NCI-H1048 (cell line): ENCODE measurements at places on chromosomes 12 and 14.

GRCh38 chr12:105322070-105322469 is 8.4 kb upstream of the C12orf75 start:
- no peak for DNase-seq

GRCh38 chr12:109087250-109087649 is 6.0 kb downstream of the ALKBH2 start:
- DNase-seq = no peak

DNA sequence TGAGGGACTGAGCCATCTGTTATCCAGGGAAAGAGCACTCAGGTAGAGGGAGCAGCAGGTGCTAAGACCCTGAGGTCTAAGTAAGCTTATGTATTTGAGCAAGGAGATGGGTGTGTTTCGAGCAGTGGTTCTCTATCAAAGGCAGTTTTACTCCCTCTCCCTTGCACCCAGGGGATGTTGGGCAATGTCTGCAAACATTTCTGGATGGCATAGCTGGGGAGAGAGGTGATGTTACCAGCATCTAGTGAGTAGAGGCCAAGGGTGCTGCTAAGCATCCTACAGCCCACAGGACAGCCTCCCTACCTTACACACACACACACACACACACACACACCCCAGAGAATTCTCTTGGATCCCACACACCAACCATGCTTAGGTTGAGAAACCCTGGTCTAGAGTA is 221.0 kb upstream of the PWP1 start:
- no peak for DNase-seq

- DNase-seq = no peak
These were observed 27.0 kb downstream of the SENP1 start for GRCh38 chr12:48078901-48079300.

DNA sequence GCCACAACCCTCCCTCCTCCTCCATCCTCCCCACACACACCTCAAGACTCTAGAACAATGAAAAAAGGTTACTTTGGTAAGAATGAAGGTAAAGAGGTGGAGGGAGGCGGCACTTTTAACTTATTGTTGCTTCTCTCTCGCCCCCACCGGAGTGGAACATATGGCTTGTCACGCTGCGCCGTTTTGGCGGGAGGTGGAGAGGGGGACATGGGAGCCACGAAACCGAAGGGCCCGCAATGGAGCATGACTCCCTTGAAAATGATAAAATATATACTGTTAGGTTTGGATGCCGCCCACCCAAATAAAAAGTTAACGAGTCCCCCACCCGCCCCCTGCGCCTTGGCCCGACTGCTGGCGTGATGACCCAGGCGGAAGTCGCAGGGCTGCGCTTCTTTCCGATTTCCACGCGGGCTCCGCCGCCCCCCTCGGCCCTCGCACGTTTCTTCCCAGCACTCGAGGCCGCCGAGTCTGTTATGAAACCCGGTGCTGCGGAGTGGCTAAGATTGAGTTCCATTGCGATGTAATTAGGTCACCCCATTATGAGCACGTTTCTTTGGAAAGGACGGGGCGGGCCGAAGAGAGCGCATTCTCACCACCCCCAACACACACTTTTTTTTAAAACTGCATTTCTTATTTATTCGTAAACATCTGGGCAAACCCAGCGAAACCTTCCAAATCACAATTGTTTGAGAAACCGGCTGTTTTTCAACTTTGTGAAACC is 1.4 kb upstream of the ZFP36L1 start:
- DNase-seq = no peak

GRCh38 chr12:6896846-6897435 is 7.7 kb upstream of the LRRC23 start:
- DNase-seq = no peak

DNA sequence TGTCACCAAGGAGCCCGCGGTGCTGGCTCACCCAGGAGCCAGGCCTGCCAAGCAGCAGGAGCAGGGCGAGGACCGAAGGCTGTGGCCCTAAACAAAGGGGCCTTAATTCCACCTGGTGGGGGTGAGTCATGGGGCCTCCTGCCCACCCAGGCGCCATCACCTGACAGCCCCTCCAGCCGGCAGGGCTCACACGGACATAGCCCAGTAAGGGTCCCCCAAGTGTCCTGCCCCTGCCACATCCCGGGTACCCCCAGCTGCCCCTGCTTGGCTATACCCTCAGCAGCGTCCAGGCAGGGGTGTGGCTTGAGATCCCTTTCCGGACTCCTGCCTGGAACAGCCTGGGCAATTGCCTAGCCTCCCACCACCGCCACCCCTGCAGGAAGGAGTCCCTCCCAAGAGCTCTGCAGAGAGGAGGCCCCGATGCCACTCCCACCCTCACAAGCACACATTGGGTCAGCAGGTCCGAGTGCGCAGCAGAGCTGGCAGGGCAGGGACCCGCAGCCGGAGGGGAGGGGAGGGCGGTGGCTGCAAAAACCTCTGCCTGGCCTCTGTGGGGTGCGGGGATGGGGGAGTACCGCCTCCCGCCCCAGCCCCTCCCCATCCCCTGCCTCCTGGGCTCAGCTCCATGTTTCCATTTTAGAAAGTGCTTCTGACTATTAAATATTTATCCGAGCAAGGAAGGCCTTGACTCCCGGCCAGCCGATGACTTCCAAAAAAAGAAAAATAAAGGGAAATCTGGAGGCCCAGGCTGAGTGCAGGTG is 4.6 kb downstream of the AHNAK2 start:
- no peak for DNase-seq

- peak; percentile 11 for DNase-seq
These were observed 31.5 kb upstream of the LIMA1 start for GRCh38 chr12:50314636-50315312.

DNA sequence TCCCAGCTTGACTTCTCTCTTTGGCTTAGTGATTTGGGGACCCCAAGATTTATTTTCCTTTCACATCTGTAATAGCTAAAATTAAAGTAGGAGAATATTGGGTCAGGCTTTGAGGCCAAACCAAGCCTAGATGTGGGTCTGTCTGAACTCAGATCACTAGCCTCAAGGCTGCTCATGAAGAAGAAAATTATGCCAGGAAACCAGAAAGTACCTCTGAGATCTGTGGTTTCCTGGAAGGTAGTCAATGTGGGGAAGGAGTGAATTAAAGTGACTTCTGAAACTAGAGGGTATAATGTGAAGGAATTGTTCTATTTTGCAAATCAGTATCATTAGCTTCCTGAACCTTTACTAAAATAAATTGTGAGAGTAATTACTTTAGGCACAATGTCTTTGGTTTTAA is 13.4 kb upstream of the CLEC12A start:
- DNase-seq = no peak

DNA sequence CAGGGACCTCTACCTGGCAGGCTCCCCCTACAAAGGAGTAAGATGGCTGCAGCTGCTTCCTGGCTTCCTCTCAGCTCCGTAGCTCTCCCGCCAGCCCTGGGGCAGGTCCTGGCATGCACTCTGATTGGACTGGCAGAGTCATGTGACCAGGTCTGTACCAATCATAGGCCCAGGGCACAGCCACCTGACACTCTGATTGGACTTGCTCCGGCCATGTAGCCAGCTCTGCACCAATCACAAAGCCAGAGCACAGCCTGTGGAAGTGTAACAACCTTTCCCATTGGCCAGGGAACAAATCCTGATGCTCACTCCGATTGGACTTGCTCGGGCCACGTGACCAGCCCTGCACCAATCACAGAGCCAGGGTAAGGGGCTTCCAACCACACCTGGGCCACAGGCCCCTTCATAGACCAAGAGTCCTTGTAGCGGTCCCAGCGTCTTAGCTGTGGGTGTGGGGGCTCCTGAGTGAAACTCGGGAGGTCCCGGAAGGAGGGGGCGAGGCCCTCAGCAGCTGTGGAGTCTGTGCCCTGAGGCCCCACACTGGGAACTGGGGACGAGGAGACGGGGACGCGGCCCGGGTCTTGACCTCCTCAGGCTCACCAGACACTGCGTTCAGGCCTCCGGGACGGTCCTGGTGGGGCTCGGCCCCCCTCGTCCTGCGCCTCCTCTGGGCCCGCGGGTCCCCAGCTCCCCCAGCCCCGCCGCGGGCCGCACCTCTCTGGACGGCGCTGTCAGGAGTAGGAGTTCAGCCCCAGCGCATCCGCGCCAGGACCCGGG is 210.6 kb downstream of the ADGRD1 start:
- no peak for DNase-seq

DNA sequence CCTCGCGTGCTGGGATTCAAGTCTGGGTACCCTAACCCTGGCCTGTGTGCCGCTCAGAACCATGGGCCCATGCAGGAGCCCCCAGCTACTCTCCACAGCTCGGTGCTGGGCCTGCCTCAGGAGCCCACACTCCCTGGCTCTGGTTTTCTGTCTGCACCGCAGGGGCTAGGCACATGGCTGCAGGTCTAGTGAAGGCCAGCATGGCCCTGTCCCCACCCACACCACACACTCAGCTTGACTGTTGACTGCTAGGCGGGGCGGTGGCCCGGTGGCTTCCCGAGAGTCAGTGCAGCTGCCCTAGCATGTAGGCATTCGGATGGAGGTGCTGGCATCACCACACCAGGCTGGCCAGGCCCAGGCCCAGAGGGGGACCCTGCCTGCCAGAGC is 7.9 kb downstream of the INF2 start:
- no peak for DNase-seq

DNA sequence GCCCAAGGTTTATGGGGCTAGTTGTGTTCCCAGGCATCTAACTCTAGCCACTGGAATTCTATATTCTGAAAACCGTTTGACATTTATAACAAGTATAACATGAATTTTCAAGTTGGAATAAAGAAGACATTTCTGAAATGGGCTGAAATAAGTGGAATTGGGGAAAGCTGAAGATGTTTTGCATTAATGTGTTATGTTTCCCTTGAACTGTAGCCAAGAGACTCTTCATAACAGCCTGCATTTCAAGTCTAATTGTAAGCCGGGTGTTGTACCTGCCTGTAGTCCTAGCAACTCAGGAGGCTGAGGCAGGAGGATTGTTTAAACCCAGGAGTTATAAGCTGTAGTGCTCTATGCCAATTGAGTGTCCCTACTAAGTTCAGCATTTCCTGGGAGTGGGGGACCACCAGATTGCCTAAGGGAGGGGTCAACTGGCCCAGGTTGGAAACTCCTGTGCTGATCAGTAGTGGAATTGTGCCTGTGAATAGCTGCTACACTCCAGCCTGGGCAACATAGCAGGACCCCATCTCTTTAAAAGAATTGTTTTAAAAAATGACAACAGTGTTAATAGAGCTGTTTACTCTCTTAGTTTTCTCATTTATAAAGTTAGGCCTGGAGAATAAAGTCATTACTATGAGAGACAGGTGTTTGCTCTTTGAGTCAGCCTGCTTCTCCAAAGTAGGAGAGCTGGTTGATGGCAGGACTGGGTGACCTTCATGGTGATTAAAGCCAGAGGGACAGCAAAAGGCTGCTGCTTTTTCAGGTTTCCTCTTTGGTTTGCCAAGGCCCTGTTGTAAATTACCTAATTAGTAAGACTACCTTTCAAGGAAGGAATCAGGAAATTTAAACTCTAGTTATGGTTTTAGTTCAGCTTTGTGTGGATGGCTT is 483.6 kb upstream of the RGS6 start:
- DNase-seq = no peak

DNA sequence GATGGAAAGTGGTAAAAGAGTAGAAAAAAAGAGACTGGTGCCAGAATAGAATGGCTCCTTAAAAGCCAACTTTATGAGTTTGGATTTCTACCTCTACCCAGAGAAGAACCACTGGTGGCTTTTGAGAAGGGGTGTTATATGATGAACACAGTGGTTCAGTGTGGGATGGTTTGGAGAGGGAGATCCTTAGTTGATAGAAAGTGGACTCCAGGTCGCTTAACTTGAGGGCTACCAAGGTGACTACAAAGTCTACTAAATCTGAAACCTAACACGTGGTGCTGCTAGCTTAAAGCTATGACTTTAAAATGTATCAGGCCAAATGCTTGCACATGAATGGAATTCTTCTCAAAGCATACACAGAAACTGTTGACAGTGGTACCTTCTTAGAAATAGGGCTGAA is 8.4 kb downstream of the SPTB start:
- DNase-seq = no peak

GRCh38 chr12:11661491-11662089 is 12.1 kb downstream of the ETV6 start:
- no peak for DNase-seq

GRCh38 chr12:131264635-131265034 is 310.9 kb downstream of the ADGRD1 start:
- DNase-seq = no peak

DNA sequence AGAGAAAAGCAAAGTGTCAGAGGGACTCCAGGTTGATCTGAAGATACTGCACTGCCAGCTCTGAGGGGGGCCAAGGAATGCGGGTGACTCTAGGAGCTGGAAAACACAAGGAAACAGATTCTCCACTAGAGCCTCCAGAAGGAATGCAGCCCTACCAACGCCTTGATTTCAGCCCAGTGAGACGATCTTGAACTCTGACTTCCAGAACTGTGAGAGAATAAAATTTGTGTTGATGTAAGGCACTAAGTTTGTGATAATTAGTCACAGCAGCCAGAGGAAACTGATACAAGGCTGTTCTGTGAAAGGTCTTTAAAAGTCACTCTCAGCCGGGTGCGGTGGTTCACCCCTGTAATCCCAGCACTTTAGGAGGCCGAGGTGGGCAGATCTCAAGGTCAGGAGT is 34.2 kb downstream of the CKAP4 start:
- no peak for DNase-seq
